ENCODE measurements at places on chromosomes 16 and 17. TPM values are rescaled to one million over a fixed set of nuclear protein-coding genes. Genes with fewer than 3 reads are reported as not detected.

FSCN2 gene
- total RNA-seq = 9.7 TPM

TBC1D3B gene
- total RNA-seq = not detected

TMIGD1 gene
- not detected for total RNA-seq

GRCh38 chr17:4357030-4357628 lies 9.3 kb downstream of the UBE2G1 start:
- DNase-seq = no peak

GRCh38 chr17:82517230-82517865 lies 2.2 kb upstream of the FOXK2 start:
- no peak for DNase-seq

DNA sequence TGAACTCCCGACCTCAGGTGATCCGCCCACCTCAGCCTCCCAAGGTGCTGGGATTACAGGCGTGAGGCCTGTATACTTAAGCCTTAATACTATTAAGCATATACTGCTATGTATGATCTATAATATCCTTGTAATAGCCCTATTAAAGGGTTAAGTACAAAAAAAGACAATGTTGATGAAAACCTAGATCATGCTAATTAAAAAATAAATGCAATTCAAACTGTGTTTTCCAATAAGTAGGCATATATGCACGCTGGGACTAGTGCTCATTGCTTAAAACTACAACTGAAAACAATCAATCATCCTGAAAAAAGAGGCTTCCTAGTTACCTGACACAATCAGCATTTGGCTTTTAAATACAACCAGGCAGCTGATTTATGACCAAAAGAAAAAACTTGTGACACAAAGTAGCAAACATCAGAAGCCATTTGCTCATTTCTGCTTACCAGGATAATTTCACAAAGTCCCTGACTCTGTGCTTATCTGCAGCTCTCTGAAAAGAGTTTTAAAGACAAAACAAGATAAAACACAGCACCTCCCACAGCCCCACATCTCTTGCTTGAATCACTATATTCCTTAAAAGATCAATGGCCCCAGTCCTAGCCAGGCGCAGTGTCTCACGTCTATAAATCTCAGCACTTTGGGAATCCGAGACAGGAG lies 11.1 kb downstream of the ZNF385C start:
- DNase-seq = no peak

USP10 gene
- 63.0 TPM for total RNA-seq

NHLRC4 gene
- 0.67 TPM for total RNA-seq

DNA sequence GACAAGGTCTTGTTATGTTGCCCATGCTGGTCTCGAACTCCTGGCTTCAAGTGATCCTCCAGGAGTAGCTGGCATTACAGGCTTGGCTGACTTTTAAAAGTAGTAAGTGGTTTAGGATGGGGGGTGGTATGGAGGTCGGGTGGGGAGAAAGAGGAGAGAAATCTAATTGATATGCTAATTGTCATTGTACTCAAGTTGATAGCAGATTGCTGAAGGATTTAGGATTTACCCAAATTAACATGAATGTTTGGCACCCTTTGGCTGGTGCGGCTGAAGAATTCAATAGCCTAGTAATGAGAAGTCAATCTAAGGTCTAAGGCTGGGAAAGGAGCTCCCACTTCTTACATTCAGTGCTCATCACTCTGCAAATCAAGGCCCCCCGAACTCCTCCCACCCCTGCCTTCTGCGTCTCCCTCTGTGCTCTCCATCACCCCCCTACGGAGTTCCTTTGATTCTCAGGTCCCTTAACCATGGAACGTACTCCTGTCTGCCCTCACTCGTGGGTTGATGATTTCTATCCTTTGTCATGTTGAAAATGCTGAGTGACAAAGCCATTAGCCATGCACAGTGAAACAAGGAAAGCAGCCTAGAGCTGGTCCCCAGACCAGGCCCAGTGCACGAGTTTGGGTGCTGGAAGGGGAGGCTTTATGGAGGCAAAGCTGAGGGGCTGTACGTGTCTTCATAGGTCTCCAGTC lies 17.3 kb downstream of the CDH13 start:
- DNase-seq = no peak

DNA sequence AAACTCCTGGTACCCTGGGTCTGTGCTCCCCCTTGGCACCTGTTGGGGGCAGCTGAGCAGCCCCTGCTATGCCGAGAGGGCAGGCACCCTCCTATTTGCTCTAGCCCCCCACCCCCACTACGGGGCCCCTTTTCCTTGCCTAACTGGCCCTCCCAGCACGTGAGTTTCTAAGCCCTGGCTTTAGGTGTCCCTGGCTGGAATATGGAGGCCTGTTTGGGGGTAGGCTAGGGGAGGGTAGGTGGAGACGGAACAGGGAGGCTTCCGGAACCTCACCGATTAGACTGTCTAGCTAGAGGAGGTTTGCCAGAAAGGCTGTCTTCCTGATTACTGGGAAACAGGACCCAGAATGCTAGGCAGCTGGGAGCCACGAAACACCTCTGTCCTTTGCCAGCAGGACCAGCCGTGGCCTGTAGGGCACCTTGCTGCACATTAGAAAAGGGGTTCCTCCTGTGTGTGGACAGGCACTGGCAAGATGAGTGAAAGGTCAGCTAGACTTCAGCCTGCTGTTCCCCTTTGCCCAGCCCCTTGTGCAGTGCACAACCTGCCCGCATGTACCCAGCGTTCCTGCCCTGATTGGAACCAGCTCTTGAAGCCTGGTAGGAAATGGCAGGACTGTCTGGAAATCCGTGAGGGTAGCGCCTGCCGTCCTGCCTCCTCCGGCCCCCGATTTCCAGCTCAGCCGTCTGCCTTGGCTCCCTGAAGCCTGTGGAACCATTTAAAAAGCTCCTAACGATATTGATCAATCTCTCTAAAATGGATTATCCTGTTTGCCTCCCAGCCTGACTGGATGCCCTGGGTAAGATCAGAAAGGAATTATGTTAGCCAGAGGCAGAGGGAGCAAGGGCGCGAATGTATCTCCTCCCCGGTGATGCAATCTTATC lies 83.4 kb upstream of the GSE1 start:
- DNase-seq = no peak

DNA sequence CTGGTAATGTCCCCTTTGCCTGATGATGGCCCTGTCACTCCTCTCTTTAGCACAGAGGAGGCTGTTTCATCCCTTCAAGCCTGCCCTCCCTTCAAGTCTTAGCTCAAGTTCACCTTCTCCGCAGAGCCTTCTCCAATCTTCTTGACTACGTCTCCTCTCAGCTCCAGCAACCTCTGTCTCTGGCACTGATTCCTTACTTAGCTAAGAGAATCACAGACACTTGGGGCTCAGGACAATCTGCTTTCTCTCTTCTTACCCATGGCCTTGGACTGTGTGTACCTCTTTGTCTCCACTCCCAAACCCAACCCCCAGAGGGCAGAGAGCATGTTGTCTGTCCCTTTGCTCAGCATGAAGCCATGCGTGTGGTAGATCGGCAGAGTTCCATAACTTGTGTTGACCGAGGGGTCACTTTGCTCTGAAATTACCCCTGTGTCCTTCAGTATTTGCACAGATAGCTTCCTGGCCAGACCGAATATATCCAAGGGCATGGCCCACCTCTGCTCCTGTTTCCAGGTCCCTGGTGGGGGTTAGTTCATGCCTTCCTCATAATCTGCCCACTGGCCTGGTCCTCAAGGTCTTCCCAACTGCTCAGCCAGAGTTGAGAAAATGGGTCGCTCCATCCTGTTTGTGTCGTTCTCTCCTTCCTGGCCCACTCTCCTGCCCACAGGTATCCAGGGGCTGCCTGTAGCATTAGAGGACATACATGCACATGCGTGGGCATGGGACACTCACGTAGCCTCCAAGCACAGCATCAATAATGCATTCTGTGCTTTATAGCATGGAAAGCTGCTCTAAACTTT lies 41.6 kb downstream of the MAPT start:
- no peak for DNase-seq
